ENCODE measurements at places on chromosomes 11 and 22.

GRCh38 chr11:115871161-115871760, 367.0 kb upstream of the CADM1 start:
- DNase-seq: no peak

- no peak for DNase-seq
Measured at GRCh38 chr22:42885446-42885845, 28.4 kb upstream of the ARFGAP3 start.

DNA sequence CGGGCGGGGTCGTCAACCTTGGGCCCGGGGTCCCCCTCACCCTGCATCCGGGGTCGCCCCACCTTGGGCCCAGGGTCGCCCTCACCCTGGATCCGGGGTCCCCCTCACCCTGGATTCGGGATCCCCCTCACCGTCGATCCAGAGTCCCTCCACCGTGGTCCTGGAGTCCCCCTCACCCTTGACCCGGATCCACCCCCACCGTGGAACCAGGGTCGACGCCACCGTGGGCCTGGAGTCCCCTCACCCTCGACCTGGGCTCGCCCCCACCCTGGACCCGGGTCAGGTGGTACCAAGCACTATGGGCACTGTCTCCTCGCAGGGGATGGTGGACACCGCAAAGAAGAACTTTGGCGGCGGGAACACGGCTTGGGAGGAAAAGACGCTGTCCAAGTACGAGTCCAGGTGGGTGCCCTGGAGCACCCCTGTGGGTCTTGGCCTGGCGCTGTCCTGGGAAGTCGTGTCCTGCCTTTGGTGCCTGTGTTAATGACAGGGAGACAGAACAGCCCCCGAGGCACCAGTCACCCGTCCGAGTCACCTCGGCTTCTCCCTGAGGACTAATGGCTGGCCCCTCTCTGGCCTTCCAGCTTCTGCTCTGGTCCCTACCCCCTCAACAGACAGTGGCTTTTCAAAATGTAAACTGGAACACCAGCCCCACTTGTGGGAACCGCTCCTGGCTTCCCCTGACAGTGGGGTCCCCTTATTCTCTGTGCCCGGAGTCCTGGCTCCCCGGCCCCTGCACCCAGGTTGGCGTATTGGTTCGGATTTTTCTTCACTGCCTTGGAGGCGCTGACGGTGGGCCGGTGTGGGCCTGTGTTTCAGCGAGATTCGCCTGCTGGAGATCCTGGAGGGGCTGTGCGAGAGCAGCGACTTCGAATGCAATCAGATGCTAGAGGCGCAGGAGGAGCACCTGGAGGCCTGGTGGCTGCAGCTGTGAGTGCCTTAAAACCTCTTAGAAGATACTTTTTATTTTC, 762 bp downstream of the CRELD2 start:
- DNase-seq: no peak

- no peak for DNase-seq
Measured at GRCh38 chr22:27318516-27318915, 483.0 kb downstream of the MN1 start.

- DNase-seq: no peak
Measured at GRCh38 chr22:49785841-49786471, 41.7 kb downstream of the BRD1 start.

DNA sequence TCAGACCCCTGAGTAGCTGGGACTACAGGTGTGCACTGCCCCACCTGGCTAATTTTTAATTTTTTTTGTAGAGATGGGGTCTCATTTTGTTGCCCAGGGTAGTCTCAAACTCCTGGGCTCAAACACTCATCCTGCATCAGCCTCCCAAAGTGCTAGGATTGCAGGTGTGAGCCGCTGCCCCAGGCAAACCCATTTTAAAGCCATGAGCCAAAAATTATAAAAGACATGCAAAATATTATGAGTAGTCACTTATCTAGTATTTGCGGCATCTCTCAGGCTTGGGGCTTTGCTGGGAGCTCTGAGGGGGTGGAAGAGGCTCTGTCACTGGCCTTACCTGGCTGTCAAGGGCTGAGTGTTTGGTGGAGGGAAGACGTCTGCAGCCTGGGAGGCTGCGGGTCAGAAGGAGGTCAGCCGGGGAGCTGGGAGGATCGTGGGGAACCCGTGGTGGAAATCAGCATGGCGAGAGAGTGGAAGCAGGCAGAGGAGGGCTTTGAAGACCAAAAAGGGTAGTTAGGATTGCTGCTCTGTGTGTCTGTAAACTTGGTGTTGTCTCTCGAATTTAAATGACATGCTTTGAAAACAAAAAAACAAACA, 69.1 kb upstream of the PARVG start:
- DNase-seq: no peak

DNA sequence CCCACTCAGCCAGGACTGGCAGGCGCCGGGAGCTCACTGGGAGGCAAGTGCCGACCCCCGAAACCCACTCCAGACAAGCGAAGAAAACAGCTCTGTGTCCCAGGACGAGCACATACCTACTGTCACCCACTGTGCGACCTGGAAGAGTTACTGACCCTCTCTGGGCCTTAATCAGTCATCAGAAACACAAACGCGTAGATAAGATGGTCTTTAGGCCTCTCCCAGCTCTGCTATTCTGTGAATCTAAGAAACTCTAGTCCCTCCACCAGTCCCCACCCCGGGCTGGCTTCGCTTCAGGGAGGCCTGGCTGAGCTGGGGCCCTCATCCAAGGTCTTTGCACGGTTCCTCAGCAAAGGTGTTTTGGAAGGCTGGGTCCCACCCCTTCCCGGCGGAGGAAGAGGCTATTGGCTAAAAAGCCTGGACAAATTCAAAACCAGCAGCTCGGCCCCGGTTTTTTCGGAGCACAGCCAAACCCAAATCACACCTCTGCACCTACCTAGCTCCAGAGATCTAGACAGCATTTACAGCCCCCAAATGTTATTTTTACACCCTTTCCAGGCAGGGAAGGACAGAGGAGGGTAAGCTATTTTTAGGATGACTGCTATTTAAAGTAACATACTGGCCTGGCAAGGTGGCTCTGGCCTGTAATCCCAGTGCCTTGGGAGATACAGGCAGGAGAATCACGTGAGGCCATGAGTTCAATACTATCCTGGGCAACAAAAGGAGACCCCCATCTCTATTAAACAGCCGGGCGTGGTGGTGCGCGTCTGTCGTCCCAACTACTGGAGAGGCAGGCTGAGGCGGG, 13.2 kb upstream of the HDHD5 start:
- DNase-seq: peak; percentile 55

DNA sequence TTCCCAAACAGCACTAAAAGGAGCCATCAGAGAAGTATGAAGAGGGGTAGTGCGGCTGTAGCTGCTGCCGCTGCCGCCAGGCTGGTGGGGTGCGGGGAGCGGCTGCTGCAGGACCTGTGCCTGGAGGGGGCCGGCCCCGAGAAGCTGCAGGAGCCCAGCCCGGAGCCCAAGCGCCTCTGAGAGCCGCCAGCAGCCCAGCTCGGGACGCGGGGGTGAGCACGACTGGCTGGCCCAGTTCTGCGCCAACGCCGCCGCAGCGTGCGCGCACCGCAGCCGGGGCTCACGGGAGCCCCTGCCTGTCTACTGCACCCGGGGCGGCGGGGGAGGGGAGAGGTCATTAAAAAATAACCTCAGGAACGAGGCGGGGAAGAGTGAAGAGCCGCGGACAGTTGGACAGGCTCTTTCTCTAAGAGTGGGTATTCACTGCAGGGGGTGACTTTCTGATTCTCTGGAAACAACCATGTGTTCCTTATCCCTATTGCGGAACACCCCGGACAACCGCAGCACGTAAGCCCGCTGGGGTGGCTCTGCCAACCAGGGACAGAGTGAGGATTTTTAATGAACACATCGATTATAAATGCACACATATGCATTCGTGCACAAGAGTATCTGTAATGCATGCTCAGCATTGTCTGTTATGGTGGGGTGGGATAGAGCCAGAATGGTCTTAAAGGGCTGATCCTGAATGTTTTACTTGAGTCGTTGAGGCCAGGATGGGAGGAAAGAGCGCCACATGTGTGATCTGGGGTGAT, 453 bp downstream of the GAS2 start:
- DNase-seq: peak; percentile 33

GRCh38 chr11:76095891-76096290, 110.4 kb downstream of the WNT11 start:
- no peak for DNase-seq

GRCh38 chr11:83674102-83674896, 388.1 kb upstream of the CCDC90B start:
- DNase-seq: no peak

- no peak for DNase-seq
Measured at GRCh38 chr22:17576470-17576869, 13.2 kb downstream of the SLC25A18 start.

DNA sequence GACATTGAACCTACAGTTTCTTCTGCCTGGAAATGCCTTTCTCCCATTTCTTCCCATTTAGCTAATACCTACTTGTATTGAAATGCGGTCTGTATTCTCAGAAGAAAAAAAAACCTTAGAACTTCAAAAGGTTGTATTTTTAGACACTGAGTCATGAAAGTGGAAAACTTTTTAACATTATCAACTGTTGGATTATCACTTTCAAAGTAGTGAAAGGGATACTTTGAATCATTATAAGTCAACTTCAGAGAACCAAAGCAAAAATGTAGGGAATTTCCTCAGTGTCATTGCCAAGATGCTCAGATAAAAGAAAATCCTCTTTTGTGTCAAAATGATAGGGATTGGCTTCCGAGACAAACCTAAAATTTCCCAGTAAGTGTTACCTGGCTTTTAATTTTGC, 6.6 kb downstream of the HOATZ start:
- no peak for DNase-seq

GRCh38 chr11:79543101-79543500, 102.3 kb upstream of the TENM4 start:
- DNase-seq: no peak

DNA sequence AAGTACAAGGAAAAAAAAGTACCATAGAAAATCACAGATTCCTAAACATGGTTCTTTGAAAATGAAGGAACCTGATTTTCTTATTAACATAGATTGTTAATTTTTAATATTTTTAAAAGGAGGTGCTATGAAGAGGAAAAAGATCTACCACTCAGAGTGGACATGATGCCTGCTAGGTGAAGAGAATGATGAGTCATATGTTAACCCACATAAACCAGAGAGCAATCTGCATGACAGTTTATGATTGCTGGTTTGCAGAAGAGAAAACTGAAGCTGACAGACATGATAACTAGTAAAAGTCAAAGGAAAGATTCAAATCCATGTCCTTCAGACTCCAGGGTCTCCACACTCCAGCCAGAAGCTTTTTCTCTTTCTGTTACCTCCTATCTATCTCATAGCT, 1231.7 kb downstream of the LRRC4C start:
- no peak for DNase-seq
